Epithelial cell of prostate (primary cell): ENCODE measurements at places on chromosomes 6 and 20.
A peak's percentile ranks its signal among the peaks of the same experiment; 100 is the strongest.

GRCh38 chr20:7775072-7775471 is 165.2 kb downstream of the HAO1 start:
- no peak for DNase-seq

- DNase-seq = no peak
These were observed 5.8 kb downstream of the C6orf132 start for GRCh38 chr6:42136508-42137193.

DNA sequence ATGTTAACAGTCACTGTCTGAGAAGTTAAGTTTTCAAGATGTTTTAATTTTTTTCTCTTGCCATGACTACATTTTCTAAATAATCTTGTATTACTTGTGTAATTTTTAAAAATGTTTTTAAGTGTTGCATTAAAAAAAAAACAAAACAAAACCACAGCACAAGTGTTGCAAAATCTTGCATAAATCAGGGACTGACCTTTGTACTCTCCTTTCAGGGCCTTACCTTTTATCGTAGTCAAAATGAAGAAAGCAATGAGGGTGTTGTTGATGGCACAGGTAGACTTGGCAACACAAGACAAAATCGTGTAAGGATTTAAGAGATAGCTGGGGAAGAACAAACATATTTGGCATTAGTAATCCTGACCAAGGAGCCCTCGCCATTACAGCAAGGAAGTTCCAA is 42.5 kb downstream of the PIGU start:
- no peak for DNase-seq

DNA sequence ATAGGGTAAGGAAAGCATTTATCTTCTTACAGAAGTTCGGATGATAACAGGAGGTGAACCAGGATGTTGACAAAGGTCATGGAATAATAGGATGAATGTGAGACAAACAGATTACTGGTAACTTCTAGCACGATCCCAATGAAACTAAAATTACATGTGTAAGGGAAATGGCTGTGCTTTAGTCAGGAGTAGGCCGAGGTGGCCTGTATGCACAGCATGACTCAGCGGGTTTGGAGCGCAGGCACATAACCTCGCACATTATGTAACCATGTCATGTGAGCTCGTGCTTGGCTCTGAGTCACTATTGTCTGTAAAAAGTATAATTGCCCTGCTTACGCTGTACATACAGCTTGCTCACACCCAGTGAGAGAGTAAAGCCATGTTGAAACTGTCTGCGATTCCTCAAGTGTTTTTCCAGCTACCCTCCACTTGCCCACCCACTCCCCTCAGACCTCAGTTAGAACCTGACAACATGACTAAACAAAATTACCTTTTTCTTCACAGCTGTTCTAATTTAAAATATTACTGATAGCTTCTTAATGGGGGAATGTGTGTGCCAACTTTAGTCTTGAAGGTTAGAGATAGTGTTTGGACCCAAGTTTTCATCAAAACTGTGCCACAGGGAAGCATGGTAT is 8.2 kb downstream of the CYB5R4 start:
- DNase-seq = peak; percentile 96

GRCh38 chr6:15544321-15544900 is 118.4 kb downstream of the DTNBP1 start:
- no peak for DNase-seq
